ENCODE measurements at places on chromosomes 7 and 10.
A peak's percentile ranks its signal among the peaks of the same experiment; 100 is the strongest.

GRCh38 chr7:29190349-29191045 is 4.1 kb upstream of the CHN2 start:
- no peak for DNase-seq

DNA sequence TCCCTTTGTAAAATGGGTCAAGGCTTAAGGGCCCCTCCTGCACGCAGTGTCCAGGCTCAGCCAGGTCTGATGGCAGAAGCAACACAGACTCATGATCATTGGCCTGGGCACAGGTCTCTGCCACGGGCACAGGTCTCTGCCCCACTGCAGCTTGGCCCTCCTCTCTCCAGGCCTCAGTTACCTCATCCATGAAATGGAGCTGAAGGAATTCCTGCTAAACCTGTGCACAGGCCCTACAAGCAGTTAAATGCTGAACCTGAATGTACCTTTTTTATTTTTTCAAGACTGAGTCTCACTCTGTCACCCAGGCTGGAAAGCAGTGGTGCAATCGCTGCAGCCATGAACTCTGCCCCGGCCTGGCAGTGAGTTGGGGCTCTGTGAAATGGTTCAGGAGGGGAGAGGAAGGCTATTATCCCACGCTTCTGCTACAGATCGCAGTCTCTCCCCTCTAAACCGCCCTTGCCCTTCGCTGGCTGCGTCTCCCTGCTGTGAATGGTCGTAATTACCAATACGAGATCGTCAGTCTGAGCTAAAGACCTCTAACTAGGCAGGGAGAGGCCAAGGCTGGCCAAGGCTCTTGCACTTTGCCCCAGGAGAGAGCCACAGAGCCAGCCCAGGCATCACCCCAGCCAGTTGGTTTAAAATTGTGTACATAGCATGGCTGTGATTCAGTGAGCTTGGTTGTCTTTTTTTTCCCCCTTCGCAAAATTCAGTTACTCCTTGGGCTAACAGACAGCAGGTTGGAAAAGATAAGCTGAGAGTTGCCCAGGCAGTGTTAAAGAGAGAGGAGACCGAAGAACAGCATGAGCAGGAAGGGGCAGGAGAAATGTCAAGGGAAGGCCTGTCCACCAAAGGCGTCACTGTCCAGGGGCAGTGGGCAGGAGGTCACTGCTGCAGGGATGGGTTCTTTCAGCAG is 93.0 kb upstream of the KCTD7 start:
- peak; percentile 33 for DNase-seq

GRCh38 chr7:2621061-2621828 is 10.5 kb upstream of the TTYH3 start:
- DNase-seq = no peak

DNA sequence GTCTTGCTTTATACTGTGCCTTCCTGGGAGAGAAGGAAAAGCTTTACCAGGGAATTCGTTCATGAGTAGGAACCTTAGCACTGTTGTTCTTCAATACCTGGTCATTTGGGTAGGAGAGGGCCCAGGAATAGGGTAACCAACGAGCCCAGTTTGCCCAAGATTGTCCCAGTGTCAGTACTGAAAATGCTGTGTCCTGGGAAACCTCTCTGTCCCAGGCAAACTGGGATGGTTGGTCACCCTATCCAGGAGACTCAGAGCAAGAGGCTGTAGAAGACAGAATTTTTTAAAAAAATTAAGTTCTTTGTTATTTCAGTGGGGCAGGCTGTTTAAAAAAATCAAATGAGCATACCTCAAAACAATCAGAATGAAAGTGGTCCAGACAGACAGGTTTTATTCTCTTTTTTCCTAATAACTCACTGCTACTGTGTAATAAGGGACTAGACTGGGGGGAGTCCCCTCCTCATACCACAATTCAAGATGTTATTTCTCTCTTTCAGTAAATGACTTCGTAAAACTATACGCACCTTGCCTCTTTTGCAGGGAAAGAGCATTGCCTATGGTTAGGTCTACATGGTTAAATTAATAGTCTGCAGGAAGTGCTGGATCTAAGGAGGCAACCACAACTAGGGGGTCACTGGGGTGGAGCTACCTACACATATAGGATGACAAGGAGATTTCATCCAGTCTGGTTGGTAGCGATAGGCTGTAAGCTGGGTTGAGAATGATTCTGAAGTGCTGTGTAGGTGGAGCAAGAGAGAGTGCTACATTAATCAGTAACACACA is 41.1 kb upstream of the FAM133B start:
- DNase-seq = peak; percentile 45

GRCh38 chr7:89183712-89184111 is 388.2 kb upstream of the TEX47 start:
- no peak for DNase-seq

- DNase-seq = no peak
Observed at GRCh38 chr7:44985033-44985695, 6.3 kb upstream of the MYO1G start.

DNA sequence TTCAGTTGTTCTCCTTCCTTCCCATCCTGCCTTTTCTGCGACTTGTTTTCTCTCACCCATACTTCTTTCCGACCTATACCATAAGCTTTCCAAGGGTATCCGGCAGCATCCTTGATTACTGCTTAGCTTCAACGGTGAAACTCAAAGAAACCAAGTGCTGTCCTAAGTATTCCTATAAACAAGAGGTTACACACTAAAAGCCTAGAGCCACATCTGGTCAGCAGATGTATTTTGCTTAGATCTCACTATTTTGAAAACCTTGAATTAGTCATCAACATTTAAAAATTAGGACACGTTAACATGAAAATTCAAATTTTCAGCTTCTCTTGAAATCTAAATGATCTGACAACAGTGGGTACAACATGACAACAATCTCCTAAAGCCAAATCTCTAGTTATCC is 20.0 kb downstream of the ARHGAP21 start:
- no peak for DNase-seq

DNA sequence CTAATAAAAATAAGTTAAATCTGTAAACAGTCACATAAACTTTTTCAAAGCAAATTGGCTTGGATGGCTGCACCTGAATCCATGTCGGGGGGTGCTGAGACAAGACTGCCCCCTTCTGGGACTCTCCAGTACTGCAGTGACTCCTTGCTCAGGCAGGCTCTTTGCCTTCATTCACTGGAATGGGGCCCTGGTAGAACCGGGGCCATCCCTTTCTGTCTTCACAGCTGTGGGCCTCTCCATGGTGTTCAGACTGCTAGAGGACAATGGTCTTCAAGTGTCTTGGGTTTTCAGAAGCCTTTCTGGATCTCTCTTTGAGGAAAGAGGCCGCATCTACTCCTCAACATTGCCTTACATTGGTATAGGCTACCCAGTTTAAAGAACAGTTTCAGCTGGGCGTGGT is 16.1 kb upstream of the IMPDH1 start:
- DNase-seq = peak; percentile 59

GRCh38 chr7:68980011-68980410 is 618.3 kb upstream of the AUTS2 start:
- no peak for DNase-seq

DNA sequence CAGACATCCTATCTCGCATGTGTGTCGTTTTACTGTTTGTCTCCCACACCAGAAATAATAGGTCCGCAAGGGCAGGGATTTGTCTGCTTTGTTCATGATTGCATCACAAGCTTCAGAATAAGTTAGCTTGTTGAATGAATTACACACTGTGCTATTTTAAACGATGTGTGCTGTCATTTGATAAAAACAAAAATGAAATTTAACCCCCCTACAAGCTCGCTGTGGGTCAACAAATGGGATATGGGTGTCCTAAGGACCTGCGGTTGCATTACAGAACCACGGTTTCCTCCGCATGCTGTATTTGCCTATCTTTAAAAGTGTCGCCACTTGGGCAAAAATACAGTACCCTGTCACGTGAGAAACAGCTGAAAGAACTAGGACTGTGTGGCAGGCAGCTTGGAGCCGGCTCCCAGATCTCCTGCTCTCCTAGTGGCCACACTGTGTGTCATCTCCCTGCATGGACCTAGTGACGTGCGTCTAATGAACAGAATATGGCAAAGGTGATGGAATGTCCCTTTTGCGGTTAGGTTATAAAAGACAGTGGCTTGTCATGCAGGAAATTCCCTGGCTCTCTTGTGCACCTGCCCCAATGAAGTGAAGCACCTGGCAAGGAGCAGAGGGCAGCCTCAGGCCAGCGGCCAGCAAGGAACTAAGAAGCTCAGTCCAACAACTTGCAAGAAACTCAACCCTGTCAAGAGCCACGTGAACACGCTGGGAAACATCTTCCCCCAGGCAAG is 32.9 kb upstream of the CRYGN start:
- DNase-seq = no peak

DNA sequence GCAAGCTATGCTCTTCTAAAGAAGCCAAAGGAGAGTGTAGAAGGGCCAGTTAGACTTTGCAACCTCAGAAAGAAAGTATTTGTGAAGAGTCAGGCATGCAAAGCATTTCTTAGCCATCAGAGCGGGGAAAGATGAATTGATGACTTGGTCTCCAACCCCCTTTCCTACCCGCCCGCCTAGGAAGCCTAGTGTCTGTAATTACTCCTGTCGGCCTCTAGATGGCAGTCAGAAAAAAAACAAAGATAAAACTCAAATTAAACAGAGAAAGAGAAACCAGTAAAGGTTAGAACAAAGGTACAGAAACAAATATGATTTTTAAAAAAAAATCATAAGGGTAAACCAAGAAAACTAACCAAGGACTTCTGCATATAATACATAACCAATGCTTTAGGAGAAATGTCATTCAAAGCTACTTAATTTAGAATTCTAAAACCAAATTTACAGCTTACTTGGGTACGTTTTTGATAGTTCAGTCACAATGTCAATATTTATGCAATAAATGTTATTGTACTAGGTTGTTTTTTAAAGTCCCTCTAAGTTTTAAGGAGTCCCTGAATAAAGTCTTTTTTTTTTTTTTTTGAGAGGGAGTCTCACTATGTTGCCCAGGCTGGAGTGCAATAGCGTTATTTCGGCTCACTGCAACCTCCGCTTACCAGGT is 97.6 kb downstream of the LYZL1 start:
- peak; percentile 8 for DNase-seq

DNA sequence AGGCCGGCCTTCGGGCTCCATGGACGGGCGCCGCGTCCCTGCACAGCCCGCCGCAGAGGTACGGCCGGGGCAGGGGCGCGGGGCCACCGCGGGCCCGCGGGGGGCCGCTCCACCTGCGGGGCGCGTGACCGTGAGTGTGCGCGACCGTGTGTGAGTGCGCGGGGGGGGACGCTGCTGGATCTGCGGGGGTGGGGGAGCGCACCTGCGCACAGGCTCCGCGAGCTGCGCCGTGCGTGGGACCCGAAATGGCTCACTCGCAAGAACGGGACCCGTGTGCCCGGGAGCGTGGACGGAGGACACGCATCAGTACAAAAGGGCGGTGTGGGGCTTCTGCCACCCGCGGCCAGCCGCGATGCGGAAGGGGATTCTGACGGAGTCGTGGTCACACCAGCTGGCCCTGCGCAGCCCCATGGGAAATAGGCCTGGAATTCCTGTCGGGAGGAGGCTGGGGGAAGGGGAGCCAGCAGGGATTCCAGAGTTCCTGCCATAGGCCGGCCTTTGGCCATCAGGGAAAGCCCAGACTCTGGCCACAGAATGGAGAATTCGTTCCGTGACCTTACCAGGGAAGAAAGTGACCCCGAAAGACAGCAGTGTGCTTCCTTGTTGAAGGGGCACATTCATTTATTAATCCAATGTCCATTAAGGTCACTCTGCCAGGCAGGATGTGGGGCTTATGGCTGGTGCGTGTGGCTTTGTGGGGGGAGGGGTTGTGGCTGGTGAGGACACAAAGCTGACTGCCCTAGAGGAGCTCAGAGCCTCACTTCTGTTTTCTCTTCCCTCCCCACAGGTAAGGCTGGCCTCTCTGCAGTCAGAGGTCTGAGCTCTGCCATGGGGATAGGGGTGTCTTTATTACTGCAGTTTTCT is 494 bp downstream of the REPIN1 start:
- DNase-seq = peak; percentile 56

GRCh38 chr7:23544913-23545354 is 13.2 kb upstream of the TRA2A start:
- peak; percentile 65 for DNase-seq

- no peak for DNase-seq
Observed at GRCh38 chr10:34041871-34042270, 707.4 kb upstream of the NRP1 start.

DNA sequence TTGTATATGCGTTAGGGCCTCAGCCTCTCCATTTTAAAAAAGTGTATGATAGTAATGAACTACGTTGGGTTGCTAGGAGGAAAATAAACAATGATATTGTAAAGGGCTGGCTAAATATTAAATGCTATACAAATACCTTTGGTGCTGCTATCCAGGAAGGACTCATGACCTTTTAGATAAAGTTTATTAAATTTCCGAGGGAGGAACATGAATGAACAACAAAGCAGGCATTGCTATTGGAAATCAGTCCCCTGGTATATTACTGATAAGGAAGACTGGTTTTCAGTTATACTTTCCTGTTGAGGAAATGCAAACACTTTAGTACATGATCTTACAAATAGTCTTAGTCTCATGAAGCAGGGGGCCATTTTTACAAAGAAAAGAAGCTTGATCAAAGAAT is 17.2 kb upstream of the AGR2 start:
- no peak for DNase-seq

DNA sequence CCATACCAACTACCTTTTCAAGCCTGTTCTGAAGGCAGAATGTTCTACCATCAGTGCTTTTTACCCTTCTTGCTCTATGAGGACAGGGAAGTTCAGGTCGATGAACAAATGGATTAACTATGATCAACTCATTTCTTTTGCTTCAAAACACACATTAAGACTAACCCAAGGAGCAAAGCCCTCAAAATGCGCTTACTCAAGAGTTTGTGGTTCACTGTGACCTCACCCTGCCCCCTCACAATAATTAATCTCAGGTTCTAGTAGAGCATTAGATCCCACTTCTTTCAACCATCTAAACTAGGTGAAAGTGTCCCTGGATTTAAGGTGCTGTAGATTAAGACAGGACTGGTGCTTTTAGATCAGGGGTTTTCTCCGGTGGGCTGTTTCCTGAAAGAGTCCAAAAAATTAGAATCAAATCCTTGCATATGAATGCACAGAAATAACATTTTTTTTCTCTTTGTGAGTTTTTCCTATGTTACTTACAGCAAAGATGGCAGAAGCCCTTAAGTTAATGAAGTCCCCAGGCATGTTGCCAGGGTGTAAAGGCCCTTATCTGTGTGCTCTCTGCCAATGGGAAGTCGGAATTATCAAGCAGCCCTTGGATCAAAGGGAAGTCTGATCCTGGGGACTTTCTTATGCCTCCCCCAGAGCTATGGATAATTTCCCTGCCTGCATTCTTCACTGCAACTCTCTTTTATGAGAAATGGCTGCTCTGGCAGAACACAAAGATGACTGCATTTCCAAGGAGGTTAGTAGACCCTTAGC is 205.5 kb upstream of the STK17A start:
- DNase-seq = no peak

GRCh38 chr10:14536241-14537213 is 205.8 kb upstream of the FRMD4A start:
- peak; percentile 62 for DNase-seq

- no peak for DNase-seq
Observed at GRCh38 chr10:33136271-33136670, 178.2 kb upstream of the ITGB1 start.

DNA sequence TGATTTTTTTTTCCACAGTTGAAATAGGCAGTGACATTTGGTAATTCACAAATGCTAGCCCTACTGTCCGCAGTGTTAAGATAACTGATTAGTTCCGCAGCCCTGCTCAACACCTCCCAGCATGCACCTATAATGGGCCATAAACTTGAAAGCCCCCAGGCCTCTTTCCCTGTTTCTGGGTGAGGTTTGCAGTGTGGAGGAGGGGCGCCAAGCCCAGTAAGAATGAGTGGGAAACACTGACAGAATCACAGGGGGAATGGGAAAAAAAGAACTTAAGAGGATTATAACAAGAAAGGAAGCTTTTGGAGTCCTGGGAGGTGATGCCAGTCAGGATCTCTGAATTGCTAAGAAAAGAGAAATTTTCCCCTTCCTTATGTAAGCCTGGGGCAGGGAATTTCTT is 39.6 kb upstream of the SP8 start:
- no peak for DNase-seq

- no peak for DNase-seq
Observed at GRCh38 chr7:17130281-17131059, 168.0 kb upstream of the AHR start.
